Ureter (tissue), 1 donor: ENCODE measurements at places on chromosomes 6 and 20. TPM values are rescaled to one million over a fixed set of nuclear protein-coding genes. Genes with fewer than 3 reads are reported as not detected.

AURKA gene
- total RNA-seq: 1.6 TPM

DOK5 gene
- 3.0 TPM for total RNA-seq

LAMA2 gene
- 43.4 TPM for total RNA-seq

PERP gene
- total RNA-seq: 95.5 TPM

HMGCLL1 gene
- 0.57 TPM for total RNA-seq

SCGN gene
- total RNA-seq: not detected

MOCS1 gene
- 34.8 TPM for total RNA-seq

DZANK1 gene
- total RNA-seq: 7.1 TPM

HLA-DQA1 gene
- total RNA-seq: 30.1 TPM

MOG gene
- total RNA-seq: not detected

TBXT gene
- total RNA-seq: not detected

CALHM6 gene
- total RNA-seq: 2.2 TPM

RAB44 gene
- 1.0 TPM for total RNA-seq

MMP24 gene
- total RNA-seq: 0.55 TPM

GJA1 gene
- 74.2 TPM for total RNA-seq

NFKBIE gene
- total RNA-seq: 8.0 TPM
